Immature natural killer cell (primary cell): ENCODE measurements at places on chromosomes 4 and X.

GRCh38 chr4:135966936-135967335 lies 1565.4 kb downstream of the PCDH18 start:
- no peak for DNase-seq

DNA sequence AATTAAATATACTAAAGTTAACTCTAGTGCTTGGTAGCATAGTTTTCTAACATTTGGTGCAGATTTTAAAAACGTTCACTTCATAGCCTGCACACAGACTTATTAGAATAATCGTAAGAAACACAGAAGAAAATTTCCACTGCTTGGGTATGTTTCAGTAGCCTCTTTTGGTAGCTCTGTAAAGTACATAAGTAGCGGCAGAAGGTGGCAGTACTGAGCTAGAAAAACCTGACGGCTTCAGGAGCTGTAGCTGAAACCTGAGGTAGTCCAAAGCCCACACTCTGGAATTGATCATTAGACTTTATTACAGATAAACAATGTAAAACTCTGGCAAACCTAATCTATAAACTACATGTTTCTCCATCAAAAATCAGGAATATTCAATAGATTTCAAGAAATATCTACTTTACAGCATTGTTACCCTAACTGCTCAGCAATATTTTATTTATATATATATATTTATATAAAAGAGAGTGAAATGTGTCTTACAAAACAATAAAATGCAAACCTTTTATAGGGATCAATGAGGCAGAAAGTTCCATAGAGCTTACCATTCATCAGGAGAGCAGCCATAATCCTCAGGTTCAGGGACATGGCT lies 88.2 kb downstream of the ATP8A1 start:
- DNase-seq = peak; percentile 63

DNA sequence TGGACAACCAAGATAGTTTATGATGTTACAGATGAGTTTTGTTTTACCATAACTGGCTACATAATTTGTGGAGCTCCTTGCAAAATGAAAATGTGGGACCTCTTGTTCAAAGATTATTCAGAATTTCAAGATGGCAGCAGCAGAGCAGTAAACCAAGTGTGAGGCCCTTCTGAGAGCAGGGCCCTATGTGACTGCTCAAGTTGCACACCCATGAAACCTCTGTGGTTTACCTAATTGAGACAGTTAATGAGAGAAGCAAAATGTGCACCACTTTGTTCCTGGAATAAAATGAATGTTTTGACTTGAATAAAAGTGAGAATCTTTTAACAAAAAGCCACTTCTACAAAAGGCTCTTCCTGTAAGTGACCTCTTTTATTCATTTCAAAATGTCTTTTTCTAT lies 519.2 kb downstream of the RPA4 start:
- DNase-seq = no peak

DNA sequence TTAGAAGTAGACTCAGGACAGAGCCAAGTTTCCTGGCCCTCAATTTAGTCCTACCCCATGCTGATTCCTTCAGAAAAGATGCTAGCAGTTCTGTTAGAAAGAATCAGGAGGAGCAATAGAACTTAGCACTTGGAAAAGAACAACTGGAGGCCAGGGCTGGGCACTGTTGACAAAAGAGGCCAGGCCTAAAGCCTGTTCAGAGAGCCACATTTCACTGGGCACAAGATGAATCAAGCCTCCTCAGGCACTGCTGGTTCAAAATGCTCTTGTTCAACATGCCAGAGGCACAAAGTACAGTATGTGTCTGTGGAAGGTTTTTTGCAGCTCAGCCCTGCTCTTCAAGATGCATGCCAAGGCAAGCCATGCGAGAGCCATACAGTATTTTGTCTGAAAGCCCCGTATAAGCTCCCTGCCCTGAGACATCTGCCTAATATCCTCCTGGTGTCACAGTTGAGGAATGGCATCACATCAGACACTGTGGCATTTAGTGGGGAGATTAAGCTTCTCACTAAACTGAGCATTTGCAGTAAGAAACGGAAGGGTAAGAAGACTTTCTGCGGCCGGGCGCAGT lies 53.7 kb downstream of the RASL11B start:
- no peak for DNase-seq

- no peak for DNase-seq
These were observed 19.3 kb downstream of the IQCM start for GRCh38 chr4:149796381-149796780.

DNA sequence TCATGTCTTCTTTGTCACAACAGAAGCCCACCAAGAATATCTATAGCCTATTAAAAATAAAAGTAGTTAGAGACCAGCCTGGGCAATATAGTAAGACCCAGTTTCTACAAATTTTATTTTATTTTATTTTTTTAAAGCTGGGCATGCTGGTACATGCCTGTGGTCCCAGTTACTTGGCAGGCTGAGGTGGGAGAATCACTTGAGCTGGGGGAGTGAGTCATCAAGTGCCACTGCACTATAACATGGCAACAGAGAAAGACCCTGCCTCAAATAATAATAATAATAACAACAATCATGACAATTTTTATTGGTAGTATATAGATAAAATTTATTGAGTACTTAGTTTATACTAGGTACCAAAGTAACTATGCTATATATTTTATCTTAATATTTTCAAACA lies 93.0 kb upstream of the NPFFR2 start:
- DNase-seq = no peak

DNA sequence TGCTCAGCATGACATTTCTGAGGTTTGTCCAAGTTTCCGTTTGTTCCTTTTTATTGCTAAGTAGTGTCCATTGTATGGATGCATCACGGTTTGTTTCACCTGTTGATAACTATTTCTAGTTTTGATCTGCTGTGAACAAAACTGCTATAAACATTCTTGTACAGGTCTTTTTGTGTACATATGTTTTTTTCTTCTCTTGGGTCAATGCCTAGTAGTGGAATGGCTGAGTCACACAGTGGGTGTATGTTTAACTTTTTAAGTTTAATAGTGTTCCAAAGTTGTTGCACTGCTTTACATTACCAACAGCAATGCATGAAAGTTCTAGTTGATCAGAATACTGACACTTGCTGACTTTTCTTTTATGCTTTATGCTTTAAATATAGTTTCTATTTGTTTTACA lies 76.7 kb downstream of the MAOB start:
- no peak for DNase-seq

DNA sequence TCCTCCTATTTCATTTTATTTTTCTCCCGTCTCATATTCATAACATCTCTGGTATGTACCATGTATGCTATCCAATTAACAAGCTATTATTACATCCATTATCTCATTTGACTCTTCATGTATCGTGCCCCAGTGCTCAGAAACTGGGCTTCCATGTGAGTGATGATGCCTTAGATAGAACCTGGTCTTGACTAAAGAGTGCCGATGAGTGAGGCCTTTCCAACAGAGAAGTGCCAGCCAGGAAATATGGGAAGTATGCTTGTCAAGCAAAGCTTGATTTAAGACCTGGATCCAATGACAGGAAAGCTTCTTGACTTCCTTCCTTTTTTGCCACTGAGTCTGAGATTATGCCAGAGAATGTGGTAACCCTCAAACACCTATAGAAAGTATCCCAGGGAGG lies 371.7 kb upstream of the FGF13 start:
- no peak for DNase-seq

- DNase-seq = no peak
These were observed 78.4 kb downstream of the LUZP4 start for GRCh38 chrX:115367951-115368350.

GRCh38 chr4:27005501-27005900 lies 144.9 kb downstream of the STIM2 start:
- DNase-seq = no peak

GRCh38 chr4:25654971-25655963 lies at the start of gene SLC34A2:
TSS of gene SLC34A2 (plus strand) at chr4:25655851. CDS start at chr4:25662501, 6,650 bp downstream.
- no peak for DNase-seq

DNA sequence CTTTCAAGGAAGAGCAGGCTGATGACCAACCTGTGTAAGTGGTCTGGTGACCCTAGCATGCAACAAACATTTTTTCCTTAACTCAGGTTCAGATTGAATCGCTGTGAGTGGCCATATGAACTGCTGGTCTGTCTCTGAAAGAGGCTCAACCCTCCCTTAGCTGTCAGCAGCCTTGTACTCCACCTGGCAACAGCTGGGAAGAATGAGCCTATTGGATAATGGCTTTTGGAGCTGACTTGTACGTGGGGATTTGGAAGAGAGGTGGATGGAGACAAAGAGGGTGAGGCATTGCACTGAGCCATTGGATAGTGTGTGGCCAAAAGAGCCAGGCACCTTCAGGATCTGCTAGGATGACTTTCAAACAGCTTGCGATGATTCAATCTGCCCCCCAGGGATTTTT lies 35.7 kb upstream of the BMP15 start:
- no peak for DNase-seq

- DNase-seq = no peak
These were observed 55.3 kb upstream of the ZFP42 start for GRCh38 chr4:187940299-187940698.

DNA sequence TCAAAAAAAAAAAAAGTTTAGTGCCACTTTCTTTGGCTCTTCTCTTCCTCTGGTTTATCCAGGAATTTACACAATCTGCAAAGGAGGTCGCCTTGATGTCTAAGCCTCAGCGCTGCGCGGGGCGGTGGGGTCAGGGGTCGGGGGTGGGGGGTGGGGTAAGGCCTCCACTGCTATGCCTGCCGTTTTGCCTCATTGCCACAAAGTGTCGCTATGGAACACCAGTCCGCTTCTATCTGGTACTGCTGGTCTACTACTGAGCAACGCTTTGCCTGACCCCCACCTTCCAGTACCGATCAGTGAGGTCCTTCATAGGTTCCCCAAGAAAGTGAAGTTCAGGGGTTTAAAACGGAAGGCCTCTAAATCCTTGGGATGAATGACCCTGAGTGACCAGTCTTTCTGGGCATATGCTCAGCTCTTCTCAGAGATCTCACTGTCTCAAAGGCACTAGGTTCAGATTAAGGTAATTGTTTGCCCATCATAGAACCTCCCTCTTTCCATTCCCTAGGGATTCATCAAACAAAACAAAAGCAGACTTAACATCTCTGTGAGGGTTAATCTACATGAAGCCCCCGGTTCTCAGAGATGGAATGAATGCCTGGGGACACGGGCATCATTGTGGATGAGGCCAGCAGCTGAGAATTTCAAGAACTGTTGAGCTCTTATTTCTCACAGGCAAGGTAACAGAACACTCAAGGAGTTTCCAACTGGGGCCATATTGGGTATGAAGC lies 16.9 kb upstream of the TSR2 start:
- DNase-seq = no peak

- DNase-seq = peak; percentile 43
These were observed 45.8 kb downstream of the BCORL1 start for GRCh38 chrX:130028196-130028595.

GRCh38 chrX:39577206-39577984 lies 520.4 kb downstream of the BCOR start:
- no peak for DNase-seq

- DNase-seq = no peak
These were observed 7.9 kb downstream of the PRPS2 start for GRCh38 chrX:12799118-12799517.

DNA sequence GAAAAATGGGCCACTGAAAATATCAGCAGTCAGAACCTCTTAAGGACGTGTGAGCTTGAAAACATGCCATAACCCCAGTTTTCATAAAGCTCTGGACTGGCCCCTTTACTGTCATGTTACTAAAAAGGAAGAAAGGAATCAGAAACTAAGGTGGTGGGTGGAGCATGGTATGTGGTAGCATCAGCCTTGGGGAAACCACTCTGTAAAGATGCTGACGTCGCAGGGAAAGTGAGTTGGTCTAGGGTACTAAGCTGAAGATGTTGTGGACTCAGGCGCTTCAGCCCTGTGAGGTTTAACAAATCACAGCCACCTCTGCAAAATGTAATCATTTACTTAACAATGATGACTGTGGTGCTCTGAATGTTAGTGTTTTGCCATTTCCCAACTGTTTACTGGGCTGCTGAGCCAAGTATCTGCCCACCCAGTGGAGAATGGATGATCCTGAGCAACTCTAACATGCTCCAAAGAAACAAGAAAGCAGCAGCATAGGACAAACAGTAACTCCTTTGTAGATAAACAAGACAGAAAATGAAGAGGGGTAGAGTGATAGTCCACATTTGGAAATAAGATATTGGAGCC lies 33.4 kb downstream of the C4orf54 start:
- no peak for DNase-seq

DNA sequence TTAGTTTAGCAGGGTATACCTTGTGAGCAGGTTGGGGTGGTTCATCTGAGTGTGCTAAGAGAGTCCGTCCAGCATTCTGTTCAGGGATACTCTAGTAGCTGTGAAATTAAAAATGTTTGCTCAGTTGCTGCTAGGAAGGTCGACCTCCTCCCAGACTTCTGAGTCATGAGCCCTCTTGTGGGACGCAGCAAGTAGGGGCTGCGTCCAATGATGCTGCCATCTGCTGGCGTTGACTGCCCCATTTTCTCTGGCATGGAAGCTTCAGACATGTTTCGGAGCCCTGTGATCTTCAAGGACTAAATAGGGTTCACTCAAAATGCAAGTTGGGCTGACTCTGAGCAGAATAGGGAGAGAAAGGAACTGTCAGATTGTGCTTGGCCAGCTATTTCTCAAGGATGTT lies 201.0 kb upstream of the ARSJ start:
- DNase-seq = no peak

GRCh38 chr4:76498550-76498949 lies 63.5 kb downstream of the SHROOM3 start:
- DNase-seq = no peak

GRCh38 chr4:76166480-76166879 lies 18.3 kb upstream of the NUP54 start:
- DNase-seq = no peak

GRCh38 chrX:27599928-27600327 lies 9.8 kb downstream of the DCAF8L2 start:
- no peak for DNase-seq

GRCh38 chrX:20861113-20861512 lies 513.1 kb upstream of the CNKSR2 start:
- no peak for DNase-seq

GRCh38 chr4:140710908-140711622 lies 45.1 kb downstream of the TBC1D9 start:
- no peak for DNase-seq

- DNase-seq = no peak
These were observed 929 bp downstream of the MAB21L2 start for GRCh38 chr4:150582873-150583286.

GRCh38 chr4:153963216-153963615 lies 174.3 kb upstream of the SFRP2 start:
- no peak for DNase-seq

GRCh38 chrX:9907645-9908387 lies 59.3 kb upstream of the CLDN34 start:
- DNase-seq = no peak

DNA sequence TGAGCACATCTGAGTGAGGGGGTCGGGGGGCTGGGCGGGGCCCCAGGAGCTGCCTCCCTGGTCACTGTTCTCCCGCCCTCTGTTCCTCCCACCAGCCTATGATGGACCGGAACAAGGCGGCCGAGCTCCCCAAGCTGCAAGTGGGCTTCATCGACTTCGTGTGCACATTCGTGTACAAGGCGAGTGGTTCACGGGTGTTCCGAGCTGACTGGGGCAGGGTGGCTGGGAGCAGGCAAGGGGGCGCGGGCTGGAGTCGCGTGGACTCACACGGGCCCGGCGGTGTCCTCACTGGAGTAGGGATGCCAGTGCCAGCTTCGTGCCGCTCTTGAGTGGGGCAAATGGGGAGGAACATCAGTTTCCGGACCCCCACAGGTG lies 7.7 kb downstream of the ATP5ME start:
- no peak for DNase-seq
